ENCODE measurements at places on chromosomes 2 and 18. TPM values are rescaled to one million over a fixed set of nuclear protein-coding genes. Genes with fewer than 3 reads are reported as not detected.

- DNase-seq = no peak
These were observed 25.6 kb upstream of the SLC35F6 start for GRCh38 chr2:26738481-26738880.

GRCh38 chr2:159497256-159497655 lies 119.1 kb downstream of the BAZ2B start:
- DNase-seq = peak; percentile 70

Gene DCDC2C
- not detected for total RNA-seq

DNA sequence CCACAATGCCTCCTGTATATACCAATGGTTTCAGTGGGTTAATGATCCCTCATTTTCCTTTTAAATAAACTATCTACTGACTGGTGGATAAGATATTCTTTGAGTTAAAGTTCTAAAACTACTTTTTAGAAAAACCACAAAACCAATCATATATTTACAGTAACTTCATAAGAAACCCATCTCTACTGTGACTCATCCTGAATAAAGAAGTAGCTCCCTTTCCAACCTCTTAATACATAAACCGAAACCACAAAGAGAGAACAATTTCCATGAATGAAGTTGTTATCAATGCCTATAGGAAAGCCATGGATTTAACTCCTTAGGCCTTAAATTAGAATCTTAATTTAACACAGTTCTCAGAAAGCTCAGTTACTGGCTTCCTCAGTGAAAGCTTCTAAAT lies 227.0 kb upstream of the SMAD7 start:
- DNase-seq = peak; percentile 54

Gene ASIC4
- not detected for total RNA-seq

DNA sequence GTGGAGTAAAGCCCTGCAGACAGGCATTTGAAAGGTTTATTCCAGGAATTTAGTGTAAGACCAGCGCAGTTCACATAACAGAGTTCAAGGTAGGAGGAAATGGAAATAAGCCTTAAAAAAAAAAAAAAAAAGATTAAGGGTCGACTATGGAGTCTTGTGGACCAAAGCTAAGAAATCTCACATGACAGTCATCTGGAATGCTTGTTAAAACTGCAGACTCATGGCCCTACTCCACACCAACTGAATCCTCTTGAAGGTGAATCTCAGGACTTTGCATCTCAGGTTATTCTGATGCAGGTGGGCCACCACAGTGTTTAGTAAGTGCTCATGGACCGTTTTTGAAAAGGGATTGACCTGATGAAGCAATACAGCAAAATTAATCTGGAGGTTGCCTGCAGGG lies 8.8 kb downstream of the TTLL4 start:
- DNase-seq = peak; percentile 18

GRCh38 chr2:55144922-55145820 lies 86.9 kb downstream of the CLHC1 start:
- no peak for DNase-seq

Gene CD8B2
- total RNA-seq = not detected

Gene REG1B
- not detected for total RNA-seq

GRCh38 chr2:216425008-216425787 lies 12.9 kb downstream of the SMARCAL1 start:
- no peak for DNase-seq

DNA sequence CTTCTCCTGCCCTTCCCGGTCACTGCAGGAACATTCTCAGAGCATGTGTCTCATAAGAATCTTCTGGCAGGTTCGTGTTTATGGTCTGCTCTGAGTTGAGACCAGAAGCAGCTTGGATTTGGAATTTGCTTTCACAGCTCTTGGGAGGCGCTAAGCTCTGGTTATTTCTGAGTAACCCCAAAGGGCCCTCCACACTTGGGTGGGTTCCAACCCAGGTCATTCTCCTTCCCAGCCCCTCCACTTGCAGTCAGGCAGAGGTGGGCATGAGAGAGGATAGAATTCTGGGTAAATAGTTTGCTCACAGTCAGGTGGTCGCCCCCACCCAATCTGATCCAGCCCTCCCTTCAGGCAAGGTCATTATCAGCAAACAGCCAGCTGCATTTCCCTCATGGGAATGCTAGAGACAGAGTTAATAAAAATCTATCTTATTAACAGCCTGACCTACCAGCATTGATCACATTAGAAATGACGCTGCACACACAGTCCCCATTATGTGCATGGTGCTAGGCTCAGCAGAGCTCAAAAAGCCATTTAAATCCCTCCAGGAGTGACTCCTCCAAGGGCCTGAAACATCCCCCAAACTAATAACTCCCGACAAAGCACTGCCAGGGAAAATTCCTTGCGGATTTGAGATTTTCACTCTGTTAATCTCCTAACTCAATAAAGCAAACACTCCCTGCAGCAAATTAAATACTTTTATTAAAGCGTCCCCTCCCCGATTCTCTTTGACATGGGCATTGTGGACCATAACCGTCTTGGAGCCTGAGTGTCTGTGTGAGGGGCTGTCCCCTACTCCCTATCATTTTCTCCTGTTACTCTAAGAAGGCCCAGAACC lies 61.9 kb downstream of the SLC4A5 start:
- no peak for DNase-seq

DNA sequence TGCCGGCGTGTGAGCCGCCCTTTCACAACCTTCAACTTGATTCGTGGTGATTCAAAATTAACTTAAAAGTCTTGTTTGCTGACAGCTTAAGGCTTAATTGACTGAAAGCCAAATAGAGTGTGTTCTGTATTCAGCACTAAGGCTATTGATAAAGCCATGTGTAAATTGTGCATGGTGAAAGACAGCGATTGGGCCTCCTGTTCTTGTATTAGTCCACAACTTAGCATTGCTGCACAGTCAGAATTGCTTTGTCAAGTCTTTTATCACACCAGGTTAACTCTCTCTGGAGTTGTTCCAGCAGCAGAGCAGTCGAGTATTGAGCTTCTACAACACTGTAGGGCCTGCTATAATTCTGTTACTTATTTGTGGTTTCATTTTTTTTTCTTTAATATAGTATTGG lies 210.1 kb downstream of the WDR7 start:
- no peak for DNase-seq

Gene AQP12A
- not detected for total RNA-seq

Data from SK-MEL-5 (cell line).